Activated CD8-positive, alpha-beta memory T cell treated with anti-CD3 and anti-CD28 coated beads for 48 hours (primary cell): ENCODE measurements at places on chromosomes 7 and 10.

- no peak for DNase-seq
Measured at GRCh38 chr10:86413046-86413728, 46.6 kb upstream of the GRID1 start.

GRCh38 chr7:285731-286130 is 4.2 kb upstream of the FOXL3 start:
- DNase-seq = no peak

DNA sequence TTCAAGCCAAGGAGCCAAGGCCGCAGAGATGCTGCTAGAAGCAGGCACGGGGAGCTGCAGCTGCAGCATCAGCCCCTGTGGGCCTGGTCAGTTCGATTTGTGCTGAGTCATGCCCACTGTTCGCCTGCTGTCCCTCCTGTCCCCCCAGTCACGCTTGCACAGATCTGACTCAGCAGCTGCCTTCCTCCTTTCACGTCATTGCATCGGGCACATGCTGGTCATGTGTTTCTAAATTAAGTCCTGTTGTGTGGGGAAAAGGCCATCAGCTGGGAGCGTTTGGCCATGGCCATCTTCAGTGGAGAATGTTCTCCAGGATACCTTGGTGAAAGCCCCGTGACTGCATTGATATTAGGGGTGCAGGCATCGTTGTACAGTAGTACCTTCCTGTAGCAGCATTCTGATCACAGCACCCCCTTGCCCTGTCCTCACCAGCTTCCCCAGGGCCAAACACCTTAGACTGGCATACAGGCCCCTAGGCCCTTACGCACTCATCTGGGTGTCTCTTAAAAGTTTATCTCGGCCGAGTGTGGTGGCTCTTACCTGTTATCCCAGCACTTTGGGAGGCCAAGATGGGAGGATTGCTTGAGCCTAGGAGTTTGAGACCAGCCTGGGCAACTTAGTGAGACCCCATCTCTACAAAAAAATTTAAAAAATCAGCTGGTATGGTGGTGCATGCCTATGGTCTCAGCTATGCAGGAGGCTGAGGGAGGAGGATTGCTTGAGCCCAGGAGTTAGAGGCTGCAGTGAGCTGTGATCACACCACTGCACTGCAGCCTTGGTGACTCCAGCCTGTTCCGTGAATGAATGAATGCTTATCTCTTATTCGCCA is 23.2 kb downstream of the POR start:
- DNase-seq = no peak

DNA sequence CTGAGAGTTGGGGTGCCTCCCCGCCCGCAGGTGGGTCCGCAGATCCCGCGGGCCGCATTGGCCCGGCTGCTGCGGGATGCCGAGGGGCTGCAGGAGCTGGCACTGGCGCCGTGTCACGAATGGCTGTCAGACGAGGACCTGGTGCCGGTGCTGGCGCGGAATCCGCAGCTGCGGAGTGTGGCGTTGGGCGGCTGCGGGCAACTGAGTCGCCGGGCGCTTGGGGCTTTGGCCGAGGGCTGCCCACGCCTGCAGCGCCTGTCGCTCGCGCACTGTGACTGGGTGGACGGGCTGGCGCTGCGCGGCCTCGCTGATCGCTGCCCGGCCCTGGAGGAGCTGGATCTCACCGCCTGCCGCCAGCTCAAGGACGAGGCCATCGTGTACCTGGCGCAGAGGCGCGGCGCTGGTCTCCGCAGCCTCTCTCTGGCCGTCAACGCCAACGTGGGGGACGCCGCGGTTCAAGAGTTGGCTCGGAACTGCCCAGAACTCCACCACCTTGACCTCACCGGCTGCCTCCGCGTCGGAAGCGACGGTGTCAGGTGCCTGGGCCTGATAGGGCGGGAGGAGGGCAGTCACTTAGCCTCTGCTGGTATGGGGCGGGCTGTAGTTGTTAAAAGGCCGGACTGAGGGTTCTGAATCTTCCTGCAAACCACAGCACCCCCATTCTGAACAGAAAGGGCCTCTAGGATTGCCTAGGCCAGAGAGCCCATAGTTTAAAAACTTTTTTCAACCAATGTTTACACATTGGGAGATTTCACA is 1.3 kb downstream of the FBXL15 start:
- DNase-seq = no peak

DNA sequence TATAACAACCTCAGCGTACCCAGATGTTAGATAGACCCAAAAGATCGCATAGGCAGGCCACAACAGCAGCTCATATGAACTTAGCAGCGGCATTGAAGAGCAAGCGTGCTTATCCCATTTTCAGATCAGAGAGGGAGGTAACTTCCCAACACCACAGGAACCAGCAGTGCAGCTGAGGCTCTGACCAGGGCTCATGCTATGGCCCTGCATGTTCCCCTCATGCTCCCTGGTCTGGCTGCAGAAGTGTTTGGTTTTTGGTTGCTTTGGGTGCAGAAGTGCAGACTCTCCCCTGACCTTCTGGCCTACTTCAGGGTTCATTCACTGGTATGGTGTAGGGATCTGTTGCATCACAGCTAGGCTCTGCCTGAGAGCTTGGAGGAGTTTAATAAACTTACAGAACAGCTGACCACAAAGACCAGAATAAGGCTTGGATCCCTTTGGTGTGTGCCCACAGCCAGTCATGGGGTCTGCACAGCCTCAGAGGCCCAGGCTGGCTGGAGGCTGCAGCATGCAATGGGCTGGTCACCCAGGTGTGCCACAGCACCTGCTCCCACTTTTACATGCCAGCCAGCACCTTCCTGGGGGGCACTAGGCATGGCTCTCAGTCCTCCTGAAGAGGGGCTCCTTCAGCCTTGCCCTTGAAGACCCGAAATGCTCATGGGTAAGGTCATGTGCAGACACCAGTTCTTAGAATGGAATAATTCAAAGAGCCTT is 9.1 kb upstream of the CXCL12 start:
- no peak for DNase-seq

- no peak for DNase-seq
Measured at GRCh38 chr7:2360796-2361195, 6.2 kb downstream of the EIF3B start.

GRCh38 chr10:4902571-4903011 is 60.6 kb upstream of the AKR1C1 start:
- no peak for DNase-seq

GRCh38 chr7:105355701-105356100 is 33.0 kb downstream of the SRPK2 start:
- no peak for DNase-seq

DNA sequence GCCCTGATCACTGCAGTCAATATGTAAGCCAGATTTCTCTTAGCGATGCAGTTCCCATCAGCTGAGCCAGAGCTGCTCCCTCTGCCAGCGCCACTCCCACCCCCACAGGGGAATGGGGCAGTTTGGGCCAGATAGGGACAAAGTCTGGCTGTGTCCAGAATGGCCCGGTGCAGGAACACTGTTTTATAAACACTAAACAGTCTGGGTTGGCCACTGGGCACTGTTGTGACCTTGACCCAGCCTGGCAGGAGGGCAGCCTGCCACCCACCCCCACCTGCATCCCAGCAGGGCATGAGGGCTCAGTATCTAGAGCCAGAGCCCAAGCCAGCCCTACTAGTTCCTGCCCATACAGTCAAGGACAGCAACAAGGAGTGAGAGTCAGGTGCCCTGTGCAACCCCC is 1.3 kb downstream of the OGDHL start:
- DNase-seq = no peak

GRCh38 chr7:13920053-13920697 is 69.3 kb downstream of the ETV1 start:
- no peak for DNase-seq
